ENCODE measurements at places on chromosomes 7 and 10.

DNA sequence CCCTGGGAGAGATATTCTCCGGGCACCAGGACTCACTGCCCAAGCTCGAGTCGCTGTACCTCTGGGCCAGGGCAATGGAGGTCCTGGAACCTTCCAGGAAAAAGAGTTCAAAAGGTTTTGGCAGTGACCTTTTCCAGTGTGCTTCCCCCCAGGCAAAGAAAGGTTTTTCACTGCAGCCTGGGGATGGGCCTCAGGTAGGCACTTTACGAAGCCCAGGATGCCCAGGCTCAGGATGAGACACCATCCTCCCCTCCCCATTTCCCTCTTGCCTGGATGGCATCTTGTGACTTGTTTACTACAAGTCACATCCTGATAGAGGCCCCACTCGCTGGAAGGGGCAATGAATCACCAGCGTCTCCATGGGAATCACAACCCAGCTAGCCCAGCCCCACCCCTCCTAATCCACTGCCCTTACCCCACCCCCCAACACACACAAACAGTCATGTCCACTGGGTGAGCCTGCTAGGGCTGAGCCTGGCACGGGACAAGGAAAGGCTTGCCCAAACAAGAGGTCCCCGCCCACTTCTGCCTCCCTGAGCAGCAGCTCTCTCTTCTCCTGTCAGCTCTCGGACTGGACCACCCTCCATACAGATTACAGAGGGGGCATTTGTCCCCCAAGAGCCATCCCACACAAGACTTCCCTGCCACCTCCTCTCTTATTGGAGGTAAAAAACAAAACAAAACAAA, 93.8 kb upstream of the SMNDC1 start:
- DNase-seq: no peak

- no peak for DNase-seq
Observed at GRCh38 chr10:27525819-27526218, 21.7 kb downstream of the RAB18 start.

- DNase-seq: peak; percentile 94
Observed at GRCh38 chr10:104268713-104269645, at the start of gene GSTO2. Gene GSTO2, plus strand, starts transcription at chr10:104269184. Its CDS starts 5,732 bp downstream, at chr10:104274916.

DNA sequence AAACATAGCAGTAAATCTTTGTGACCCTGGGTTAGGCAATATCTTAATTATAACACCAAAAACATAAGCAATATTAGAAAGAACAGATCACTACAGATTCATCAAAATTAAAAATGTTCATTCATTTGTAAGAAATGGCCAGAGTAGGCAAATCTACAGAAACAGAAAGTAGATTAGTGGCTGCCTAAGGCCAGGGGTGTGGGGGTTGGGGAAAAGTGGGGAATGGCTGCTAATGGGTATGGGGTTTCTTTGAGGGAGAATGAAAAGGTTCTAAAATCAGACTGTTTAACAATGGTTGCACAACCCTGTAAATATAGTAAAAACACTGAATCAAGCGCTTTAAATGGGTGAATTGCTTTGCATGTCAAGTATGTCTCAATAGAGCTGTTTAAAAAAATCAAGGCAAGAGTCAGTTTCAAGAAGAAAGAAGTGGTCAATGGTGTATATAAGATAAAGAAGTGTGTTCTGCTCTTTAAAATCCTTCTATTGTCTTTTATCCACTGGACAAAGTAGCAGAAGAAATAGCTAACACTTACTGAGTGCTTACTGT, 42.6 kb downstream of the CDK6 start:
- DNase-seq: no peak

GRCh38 chr10:77861366-77861765, 65.2 kb downstream of the DLG5 start:
- no peak for DNase-seq

DNA sequence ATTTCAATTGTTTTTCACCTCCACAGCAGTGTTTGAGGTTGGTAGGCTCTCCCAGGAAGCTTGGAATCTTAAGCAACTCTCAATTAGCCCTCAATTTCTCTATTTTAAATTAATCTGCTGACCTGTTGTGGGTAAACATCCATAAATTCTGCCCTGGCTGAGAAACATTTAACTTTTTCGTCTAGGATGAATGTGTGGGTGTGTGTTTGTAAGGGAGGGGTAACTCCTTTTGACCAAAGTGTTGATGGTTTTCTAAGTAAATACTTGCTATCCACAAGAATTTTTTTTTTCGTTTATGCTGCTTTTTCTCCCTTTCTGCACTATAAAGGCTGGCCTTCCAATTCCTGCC, 973 bp downstream of the PPP3CB start:
- no peak for DNase-seq

GRCh38 chr10:78335371-78335690, 301.7 kb downstream of the RPS24 start:
- DNase-seq: no peak

DNA sequence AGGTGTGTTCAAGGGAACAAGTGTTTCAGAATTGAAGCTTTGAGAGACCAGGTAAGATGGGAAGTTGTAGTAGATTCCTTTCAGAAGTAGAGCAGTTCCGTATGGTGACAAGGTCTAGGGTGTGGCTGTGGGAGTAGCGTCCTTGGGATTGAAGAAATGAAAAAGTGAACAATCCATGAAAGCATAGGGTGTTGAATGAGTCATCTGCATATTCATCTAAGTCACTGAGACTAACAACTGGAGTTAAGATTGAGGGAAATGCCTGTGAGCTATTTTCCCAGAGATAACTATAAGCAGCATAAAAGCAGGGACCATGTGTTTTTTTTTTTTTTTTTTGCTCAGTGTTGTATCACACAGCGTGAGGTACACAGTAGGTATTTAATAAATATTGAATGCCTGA, 134.8 kb downstream of the PHTF2 start:
- no peak for DNase-seq

GRCh38 chr10:111593578-111593977, 516.7 kb downstream of the ADRA2A start:
- no peak for DNase-seq

GRCh38 chr10:60417901-60418300, 28.2 kb upstream of the ANK3 start:
- no peak for DNase-seq

DNA sequence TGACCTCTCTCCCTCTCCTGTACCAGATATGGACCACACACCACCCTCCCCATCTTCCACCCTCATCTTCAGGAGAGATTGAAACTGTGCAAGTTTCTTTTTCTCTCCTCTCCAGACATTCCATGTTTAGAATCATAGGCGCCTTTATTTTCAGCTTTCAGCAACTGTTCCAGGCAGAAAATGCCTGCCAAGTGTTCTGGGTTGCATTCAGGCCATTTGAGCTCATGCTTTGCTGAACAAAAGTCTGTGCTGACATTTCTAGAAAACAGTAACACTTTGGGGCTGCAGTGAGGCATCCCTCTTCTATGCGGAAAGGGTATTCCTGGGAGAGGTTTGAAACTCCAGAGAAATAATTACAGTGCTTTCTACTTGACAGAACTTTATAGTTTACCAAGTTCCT, 361.7 kb downstream of the GPAM start:
- DNase-seq: no peak

DNA sequence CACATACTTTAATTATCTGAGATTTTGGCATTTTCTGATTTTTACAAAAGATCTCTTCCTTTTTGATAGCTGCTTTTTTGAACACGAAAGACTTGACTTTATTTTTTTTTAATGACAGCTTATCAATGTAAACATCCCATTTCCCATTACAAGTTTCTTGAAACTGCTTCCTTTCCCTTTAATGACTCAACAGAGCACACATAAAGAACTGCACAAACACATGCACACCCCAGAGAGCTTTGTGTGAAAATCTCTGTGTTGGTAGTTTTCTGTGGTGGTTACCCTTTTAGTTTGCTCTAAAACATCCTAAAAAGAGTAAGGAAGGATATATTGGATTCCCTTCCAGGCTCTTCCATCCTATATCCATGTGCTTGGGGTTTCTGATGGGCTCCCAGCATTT, 125.1 kb upstream of the ZNF32 start:
- no peak for DNase-seq

DNA sequence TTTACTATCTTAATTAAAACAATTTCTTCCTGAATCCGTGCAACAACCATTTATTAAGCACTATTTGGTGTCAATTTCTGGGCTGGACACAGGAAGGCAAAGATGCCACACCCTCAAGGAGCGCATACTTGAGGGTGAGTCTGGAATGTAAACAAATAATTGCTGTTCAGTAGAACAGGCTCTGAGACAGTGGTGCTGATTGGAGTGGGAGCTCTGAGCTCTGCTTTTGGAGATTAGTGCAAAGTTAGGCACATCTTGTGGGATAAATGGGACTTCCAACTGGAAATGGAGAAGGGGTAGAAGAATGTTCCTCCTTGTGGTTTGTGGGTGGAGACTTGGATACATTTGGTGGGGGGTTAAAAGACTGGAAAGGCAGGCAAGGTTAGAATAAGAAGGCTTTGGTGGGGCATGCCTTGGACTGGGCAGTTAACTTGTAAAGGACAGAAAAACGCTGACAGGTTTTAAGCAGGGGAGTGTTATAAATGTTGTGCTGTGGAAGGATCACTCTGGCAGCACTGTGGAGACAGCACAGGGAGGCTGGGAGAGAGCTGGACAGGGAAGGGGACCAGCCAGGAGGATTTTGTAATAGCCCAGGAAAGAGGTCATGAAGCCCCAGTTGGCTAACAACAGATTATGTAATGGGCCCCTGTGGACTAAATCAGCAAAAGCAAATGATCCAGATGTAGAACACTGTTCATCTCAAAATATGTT, 80.7 kb downstream of the ZNF365 start:
- no peak for DNase-seq

DNA sequence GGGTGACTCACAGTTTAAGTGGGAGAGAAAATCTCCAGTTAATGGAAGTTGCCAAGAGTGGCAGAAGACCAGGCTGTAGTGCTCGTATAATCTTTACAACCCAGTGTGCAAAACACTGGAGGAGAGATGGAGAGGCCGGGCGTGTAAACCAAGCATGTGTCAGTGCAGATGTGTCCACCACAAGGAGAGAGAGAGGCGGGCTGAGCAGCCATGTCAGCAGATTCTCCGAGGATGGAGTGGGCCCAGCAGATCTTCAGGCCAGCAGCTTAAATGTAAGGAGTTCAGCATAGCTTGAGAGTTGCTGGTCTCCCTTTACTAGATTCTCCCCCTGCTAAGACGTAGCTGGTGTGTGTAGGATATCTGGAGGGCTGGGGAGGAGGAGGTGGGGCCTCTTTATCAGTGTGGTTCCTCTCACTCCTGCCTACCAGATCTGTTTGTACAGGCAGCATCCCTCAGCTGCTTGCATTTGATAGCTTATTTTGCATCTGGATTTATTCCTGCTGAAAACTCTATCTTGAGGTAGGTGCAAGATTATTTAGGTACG, 13.7 kb downstream of the BPGM start:
- DNase-seq: no peak

DNA sequence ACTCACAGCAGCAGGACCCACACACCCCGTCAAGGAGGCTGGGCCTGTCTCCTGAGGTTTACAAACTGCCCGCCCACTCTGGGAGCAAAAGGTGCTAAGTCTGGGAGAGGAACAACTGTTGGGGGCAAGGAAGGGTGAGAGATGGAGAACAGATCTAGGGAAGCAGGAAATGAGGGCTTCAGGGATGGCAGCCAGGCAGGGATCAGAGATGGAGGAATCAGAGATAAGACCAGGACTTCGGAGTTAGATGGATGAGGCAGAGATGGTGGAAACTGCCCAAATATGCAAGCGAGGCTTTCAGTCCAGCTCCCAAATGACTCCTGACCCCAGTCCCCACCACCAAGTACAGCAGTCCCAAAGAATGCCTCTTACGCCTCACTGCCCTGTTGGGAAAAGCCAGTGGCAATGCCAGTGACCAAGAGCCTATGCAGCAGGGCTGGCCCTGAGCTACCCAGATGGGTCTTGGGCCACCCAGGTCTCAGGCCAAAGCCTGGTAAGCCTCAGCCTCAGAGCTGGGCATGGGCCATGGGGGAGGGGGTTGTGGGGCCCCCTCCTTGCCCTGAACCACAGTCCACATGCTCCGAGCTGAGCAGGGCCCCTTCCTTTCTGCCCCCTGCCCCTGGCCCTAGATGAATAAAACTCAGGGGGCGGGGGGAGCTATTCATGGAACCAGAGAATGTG, 39.5 kb upstream of the SLF2 start:
- DNase-seq: no peak

Measured in neuronal stem cell (in vitro differentiated cells).